ENCODE measurements at places on chromosomes 13 and 19.

DNA sequence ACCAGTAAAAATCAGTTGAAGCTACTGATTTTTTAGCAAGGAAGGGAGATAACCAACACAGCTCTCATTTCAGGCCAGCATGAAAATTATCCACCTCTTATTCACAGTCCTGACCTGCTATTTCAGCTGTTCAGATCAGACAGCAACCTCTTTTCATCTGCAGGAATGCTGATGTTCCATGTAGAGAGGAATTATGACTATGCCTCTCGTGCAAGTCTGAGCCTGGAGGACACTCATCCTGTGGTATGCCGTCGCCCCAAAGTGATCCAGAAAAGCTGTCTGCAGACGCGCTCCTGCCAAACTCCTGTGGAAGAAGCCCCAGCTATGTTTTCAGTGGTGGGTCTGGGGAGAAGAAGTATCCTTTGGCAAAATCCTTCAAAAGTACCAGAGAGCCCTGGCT, 563.5 kb upstream of the SLITRK1 start:
- no peak for DNase-seq

DNA sequence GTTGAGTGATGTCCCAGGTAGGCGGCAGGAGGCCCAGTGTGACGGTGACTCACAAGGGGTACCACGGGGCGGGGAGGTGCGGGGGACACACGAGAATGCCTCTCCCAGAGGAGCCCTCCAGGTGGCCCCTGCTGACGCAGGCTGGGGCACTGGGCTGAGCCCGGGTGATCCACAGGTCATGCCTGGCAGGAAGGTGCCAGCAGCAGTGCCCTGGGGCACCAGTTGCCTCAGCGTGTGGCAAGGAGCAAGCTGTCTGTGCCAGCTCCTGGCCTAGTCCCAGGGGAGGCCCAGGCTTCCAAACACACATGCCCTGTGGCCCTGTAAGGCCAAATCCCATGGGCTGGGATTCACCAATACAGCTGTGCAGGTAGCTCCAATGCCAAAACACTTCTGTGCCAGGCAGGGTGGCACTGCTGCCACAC, 28.0 kb downstream of the AKT2 start:
- DNase-seq: no peak

DNA sequence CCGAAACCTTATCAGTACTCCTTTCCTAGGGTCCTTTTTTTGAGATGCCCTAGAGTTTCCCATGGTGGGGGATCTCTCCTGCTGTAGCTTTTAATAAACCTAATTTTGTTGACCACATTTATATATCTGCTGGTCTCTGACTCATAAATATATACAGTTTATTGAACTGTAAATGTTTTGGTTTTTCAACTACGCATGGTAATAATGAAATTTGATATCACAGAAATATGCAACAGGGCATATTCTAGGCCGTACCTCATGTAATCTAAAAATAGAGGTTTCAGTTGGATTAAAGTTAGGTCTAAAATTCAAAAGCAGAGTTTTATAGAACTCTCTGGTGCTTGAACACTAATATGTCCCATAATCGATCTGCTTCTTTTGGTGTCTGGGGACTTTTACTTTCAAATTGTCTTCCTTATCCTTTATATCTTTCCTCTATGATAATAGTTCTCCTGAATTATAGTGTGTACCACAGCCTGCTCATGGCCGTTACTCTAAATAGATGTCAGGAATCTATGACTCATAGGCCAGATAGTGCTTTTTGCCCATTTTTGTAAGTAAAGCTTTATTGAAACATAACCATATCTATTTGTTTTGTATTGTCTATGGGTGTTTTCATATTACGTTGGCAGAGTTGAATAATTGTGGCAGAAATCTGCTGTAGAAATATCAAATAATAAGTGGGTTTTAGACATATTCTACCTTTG, 324.8 kb upstream of the PCDH9 start:
- no peak for DNase-seq

- no peak for DNase-seq
These were observed 64.3 kb upstream of the F7 start for GRCh38 chr13:113041293-113041690.
